ENCODE measurements at places on chromosomes 2 and 18. TPM values are rescaled to one million over a fixed set of nuclear protein-coding genes. Genes with fewer than 3 reads are reported as not detected.

The C2orf68 gene
- total RNA-seq: 20.2 TPM

The CHRNG gene
- not detected for total RNA-seq

The CCDC121 gene
- 4.4 TPM for total RNA-seq

The SKOR2 gene
- not detected for total RNA-seq

The BCL11A gene
- 0.10 TPM for total RNA-seq

The ANO7 gene
- total RNA-seq: 2.3 TPM

The M1AP gene
- total RNA-seq: not detected

The PROC gene
- 4.6 TPM for total RNA-seq

The ERBB4 gene
- not detected for total RNA-seq

The COL4A3 gene
- 0.59 TPM for total RNA-seq

The AQP12A gene
- not detected for total RNA-seq

The DPYSL5 gene
- total RNA-seq: 3.7 TPM

The C2orf78 gene
- not detected for total RNA-seq

The SMAD7 gene
- 23.3 TPM for total RNA-seq

The DDX1 gene
- 151 TPM for total RNA-seq

The NPHP1 gene
- 9.2 TPM for total RNA-seq

The SPHKAP gene
- total RNA-seq: not detected

The KCNJ13 gene
- not detected for total RNA-seq

The SATB2 gene
- total RNA-seq: 3.6 TPM

The MC4R gene
- not detected for total RNA-seq

The TNFAIP6 gene
- total RNA-seq: 1.2 TPM

The FSHR gene
- not detected for total RNA-seq

The DLGAP1 gene
- not detected for total RNA-seq

The MXD1 gene
- total RNA-seq: 1.7 TPM

The STRN gene
- 11.4 TPM for total RNA-seq

The ICOS gene
- total RNA-seq: not detected

The RAMP1 gene
- total RNA-seq: not detected

The APCDD1 gene
- not detected for total RNA-seq

The PUM2 gene
- 31.7 TPM for total RNA-seq

The MALT1 gene
- total RNA-seq: 9.7 TPM

The SULT1C2 gene
- total RNA-seq: 0.29 TPM

The RTP5 gene
- total RNA-seq: not detected

The LYPD1 gene
- total RNA-seq: 14.4 TPM

The C2orf92 gene
- 1.0 TPM for total RNA-seq

The ACADL gene
- 0.07 TPM for total RNA-seq

The BOK gene
- total RNA-seq: 33.3 TPM

The LGALSL gene
- total RNA-seq: 11.1 TPM

The FASTKD1 gene
- total RNA-seq: 30.4 TPM

The MALL gene
- total RNA-seq: 166 TPM

The ACTG2 gene
- total RNA-seq: not detected

The ASB18 gene
- total RNA-seq: 0.03 TPM

The LIMS4 gene
- 0.74 TPM for total RNA-seq

The REEP1 gene
- total RNA-seq: 1.1 TPM

The AKAIN1 gene
- total RNA-seq: not detected

The SMYD5 gene
- total RNA-seq: 51.4 TPM

The IL1F10 gene
- not detected for total RNA-seq

The SERPINB8 gene
- total RNA-seq: 7.8 TPM

The TMEM182 gene
- 3.7 TPM for total RNA-seq

The MEMO1 gene
- 86.1 TPM for total RNA-seq

The CAPN13 gene
- total RNA-seq: not detected

The ZNF385B gene
- 0.18 TPM for total RNA-seq

All from A549 treated with GW870086 at 1 μM for 4 hours (cell line).